Foreskin fibroblast (primary cell): ENCODE measurements at places on chromosomes 2 and 18.

GRCh38 chr18:74766251-74766650 is 168.6 kb downstream of the ZNF407 start:
- DNase-seq = no peak

GRCh38 chr2:9307535-9307934 is 100.9 kb downstream of the ASAP2 start:
- DNase-seq = no peak

GRCh38 chr2:26668041-26668440 is 24.5 kb upstream of the KCNK3 start:
- DNase-seq = no peak

GRCh38 chr18:46466234-46467160 is 190.5 kb downstream of the LOXHD1 start:
- DNase-seq = no peak
